ENCODE measurements at places on chromosomes 2 and 18.

DNA sequence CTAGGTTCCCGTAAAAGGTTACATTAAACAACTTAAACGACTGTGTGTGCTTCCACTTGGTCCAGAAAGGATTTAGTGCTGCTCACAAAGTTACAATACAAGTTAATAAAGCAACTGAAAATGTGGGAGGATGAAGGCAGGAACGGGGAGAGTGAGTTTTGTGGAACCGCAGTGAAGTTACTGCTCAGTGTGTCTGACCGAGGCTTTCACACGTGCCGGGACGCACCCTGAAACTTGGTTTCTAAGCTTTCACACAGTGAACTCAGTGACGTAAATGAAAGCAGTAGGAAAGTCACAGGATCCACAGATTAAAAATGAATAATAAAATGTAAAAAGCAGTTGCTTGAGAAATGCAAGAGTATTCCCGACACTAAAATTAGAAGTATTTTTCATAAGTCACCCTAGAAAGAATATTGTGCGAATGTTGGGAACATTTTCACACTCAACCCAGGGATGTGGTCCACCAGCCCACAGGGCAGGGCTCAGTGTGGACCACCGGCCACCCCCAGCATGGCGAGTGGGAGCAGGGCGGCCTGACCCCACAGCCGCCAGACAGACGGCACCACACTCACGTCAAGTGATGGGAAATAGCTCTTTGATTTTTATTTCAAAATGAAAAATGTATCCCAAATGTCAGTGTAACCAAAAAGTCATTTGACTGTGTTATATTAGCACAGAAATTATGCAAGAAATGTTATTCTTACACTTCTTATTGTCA is 32.6 kb upstream of the CHMP1B start:
- DNase-seq: no peak

- peak; percentile 13 for DNase-seq
These were observed 345.7 kb downstream of the CYP26B1 start for GRCh38 chr2:71801969-71802368.

GRCh38 chr2:191693778-191694177 is 15.8 kb downstream of the NABP1 start:
- DNase-seq: peak; percentile 41

- DNase-seq: no peak
These were observed 21.6 kb downstream of the MBOAT2 start for GRCh38 chr2:8981876-8982275.

GRCh38 chr18:3653263-3653850 is 203.4 kb downstream of the TGIF1 start:
- DNase-seq: peak; percentile 59

- no peak for DNase-seq
These were observed 441.8 kb downstream of the CMPK2 start for GRCh38 chr2:6423944-6424343.

DNA sequence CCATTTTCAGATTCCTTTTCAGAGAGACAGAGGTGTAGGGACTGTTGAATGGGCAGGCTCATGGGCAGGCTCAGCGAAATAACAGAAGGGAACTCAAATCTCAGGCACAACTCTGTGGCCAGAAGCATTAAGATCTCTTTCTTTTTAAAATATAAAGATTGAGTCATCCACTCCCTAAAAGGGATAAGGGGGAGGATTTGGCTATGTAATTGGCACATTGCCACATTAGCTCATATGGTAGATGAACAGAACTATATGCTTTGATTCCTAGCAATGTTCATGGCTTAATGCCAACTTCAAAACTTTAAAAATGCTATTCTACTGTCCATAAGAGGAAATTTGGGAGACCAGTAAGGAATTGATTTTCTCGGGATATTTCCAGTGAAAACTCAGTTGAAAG is 53.8 kb upstream of the SLC5A7 start:
- no peak for DNase-seq

DNA sequence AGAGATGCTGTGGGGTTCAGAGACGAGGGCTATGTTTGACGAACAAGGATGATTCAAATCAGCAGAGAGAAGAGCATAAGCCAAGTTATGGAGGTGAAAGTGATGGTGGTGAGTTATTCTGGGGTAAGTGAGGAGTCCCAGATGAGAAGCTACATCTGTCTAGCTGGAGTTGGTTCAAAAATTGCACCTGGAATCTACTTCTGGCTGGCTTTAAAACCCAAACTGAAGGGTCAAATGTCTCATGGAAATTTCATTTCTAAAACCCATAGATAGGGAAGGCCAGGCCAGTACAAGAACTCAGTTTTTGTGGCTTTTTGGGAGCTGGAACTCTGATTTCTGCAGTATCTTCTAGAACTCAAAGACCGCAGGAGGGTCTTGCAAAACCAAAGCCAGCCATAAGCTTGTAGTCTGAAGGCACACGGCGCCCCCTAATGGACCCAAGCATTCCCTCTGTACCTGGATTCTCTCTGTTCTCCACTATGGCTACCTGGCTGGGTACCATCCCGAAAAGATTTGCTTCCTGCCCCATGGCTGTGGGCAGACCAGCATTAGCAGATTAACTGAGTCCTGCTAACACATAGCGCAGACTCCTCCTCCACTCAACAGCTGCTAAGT is 229.1 kb upstream of the SLC14A2 start:
- peak; percentile 5 for DNase-seq
